NCI-H2029 treated with DMSO at 0.1 percent for 48 hours (cell line): ENCODE measurements at places on chromosomes 3 and 15.

DNA sequence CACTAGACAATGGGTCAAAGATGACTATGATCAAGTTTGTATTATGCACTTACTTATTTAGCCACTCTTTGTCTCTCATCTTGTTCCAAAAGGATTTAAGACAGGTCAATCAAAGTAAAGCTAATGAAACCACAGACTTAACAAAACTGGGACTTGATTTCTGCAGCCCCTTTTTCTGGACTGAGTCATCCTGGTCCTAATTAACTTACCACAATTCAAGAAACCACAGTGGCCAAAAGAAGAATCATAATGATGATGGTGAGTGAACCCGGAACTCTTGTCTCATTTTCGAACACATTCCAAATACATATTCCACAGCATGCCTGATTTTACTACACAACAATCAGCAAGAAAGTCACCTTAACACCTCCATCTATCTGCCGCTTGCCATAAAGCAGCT, 1333.0 kb downstream of the ROBO1 start:
- no peak for DNase-seq

DNA sequence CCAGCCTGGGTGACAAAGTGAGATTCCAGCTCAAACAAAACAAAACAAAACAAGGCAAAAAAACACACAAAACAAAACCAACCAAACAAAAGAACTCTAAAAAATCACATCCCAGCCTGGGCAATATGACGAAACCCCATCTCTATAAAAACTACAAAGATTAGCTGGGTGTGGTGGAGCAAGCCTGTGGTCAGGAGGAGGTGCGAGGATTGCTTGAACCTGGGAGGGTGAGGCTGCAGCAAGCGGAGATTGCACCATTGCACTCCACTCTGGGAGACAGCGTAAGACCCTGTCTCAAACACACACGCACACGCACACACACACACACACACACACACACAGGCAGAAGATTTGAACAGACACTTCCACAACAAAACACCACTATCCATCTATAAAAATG, 99.6 kb downstream of the SHQ1 start:
- no peak for DNase-seq

- peak; percentile 57 for DNase-seq
Observed at GRCh38 chr15:70062321-70062956, 35.3 kb downstream of the TLE3 start.

GRCh38 chr15:92963794-92964193, 63.7 kb downstream of the CHD2 start:
- DNase-seq = peak; percentile 5

DNA sequence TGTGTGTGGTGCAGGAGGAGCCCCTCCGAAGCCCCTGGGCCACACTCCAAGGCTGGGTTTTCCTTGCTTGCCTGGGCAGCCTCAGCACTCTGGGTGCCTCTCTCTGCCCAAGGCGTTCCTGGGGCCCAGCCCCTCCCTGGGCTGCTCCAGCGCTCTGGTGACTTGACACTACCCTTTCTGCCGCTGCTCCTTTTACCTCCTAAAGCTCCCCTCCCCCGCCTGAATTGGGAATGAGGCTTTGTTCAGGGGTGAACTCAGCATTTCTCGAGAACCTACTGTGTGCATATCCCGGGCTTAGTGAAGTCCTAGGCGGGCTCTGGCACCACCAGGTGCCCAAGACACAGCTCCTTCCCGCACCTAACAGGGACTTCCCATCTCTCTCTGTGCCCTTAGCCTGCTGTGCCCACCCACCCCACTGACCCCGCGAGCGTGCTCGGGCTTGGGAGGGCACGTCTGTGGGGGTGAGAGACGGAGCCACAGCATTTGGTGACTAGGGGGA, 1.2 kb upstream of the BAHD1 start:
- DNase-seq = no peak

DNA sequence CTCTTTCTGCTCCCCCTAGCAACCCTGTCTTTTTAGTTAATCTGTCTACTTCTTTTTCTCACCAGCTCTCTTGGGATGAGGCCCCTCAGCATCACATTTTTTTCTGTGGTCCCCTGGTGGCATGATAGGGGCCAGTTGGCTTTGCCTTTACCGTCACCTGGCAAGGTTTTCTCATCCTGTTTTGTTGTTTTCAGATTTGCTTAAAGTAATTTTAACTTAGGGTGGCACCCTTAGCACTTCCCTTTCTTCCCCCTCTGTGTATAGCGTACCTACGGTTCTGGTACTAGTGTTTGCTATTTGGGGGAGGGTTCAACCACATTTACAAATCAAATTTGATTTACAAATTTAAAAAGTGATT, 35.6 kb downstream of the PDCD6IP start:
- DNase-seq = no peak

DNA sequence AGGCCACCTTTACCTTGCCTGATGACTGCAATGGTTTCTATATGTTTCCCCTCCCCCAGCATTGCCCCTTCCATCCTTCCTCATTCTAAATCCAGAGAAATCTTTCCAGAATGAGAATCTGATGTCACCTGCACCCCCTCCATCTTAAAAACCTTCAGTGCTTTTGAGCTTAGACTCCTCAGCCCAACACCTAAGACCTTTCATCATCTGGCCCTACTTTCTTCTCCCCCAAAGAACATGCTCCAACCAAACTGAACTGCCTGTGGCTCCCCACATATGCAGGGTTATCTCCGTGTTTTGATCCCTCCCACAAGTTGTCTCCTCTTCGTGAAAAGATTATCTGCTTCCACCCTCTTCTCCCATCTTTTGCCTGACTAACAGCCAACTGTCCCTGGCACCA, 27.3 kb downstream of the RFTN1 start:
- DNase-seq = no peak

- no peak for DNase-seq
Observed at GRCh38 chr3:107520535-107520934, 2.2 kb upstream of the BBX start.

DNA sequence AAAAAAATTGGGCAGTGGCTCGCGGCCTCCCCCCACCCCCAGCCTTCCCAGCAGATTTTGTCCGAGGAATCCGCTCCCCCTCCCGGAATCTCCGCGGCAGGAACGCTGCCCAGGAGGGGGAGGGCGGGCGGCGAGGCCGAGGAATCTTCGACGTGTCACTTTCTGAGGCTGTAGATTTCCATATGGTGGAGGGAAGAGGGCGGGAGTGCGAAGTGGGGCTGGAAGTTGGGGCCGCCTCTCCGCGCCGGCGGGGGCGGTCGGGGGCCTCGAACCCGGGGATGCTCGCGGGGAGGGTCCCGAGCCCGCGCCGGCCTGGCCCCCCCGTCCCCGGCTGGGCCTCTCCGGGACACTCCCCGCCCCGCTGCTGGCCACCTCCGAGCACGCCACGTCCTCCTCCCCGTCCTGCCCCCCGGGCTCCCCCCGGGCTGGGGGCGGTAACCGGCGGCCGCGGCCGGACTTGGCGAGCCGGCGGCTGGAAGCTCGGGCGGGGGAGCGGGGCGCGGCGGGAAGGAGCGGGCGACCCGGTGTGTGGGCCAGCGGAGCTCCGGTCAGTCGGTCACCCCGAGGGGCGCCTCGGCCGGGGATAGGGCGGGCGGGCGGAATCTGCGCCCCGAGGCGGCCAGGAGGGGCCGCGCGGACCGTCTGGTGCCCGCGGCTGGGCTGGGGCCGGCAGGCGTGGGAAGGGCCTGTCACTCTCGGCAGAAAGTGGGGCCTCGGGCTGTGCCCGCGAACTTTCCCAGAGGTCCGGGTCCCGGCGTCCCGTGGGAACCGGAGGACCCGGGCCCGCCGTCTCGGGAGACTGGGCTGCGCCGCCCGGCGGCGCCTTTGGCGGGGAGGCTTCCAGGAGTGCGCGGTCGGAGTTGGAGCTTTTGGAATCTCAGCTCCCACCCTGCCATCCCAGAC, 951 bp downstream of the FNDC3B start:
- DNase-seq = peak; percentile 15

GRCh38 chr3:72798552-72799195, 49.6 kb downstream of the SHQ1 start:
- no peak for DNase-seq

DNA sequence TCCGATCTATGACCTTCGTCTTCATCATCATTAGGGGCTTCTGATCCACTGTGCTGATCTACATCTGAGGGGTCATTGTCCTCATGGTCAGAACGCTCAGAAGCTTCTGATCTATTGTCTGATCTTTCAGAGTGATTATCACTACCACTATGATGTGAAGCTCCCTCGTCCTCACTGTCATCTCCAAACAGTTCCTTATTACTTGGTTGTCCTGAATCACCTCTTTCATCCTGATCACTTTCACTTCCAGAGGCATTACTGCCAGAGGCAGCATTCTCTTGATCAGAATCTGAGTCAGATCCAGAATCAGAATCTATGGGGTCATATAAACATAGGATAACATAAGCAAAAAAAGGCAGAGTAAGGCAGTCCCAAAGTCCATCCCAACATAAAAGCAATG, 5.4 kb downstream of the LEO1 start:
- no peak for DNase-seq

DNA sequence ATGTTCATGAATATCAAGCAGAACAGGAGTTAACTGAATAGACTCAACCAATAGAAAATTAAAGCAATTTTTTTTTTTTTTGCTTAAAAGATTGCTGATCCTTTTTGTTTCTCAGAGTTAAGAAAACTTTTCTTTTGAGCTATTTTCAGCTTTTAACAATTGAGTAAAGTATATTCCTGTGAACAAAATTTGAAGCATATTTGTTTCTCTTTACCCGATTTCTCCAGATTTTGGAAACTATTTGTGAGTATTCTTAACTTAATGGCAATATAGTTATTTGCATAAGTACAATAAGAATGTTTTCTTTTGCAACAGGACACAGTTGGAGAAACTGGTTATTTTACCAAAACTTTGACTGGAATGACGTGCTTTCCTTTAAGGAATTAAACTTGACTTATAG, 53.4 kb upstream of the C15orf39 start:
- DNase-seq = no peak

DNA sequence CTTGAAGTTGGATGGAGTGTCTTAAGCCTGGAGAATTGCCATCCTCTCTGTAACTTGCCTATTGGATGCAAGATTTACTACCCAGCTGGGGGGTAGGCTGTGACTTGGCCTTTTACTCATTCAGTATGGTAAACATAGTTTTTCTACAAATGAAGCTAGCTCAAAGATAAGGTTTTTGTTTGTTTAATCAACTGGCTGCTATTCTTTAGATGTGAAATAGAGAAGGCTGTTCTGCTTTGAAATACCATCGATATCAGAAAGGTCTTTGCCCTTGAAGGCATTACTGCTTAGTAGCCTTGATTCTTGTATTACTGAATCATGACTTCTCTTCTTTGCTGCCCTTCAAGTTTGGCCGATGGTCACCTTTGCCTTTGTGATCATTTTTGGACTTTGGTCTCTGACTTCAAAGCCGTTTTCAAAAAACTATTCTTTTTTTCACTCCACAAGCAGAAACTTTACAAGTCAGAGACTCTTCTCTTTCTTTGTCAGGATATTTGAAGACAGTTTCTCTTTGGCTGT, 83.1 kb downstream of the GAP43 start:
- DNase-seq = no peak

DNA sequence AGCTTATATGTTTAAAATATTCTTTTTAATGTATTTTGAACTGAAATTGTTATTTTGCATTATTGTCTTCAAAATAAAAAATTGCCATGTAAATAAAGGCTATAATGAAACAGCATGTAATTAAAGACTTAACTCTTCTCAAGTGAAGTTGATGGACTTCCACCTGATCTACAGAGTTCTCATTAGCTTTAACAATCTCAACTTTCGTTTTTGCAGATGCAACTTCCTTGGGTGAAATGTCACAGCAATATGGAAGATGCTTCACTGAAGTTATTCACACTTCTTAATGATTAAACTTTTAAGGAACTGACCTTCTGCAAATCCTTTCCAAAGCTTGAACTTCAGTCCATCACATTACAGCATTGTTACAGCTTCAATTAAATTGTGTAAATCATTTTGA, 63.6 kb downstream of the OSTN start:
- DNase-seq = no peak

DNA sequence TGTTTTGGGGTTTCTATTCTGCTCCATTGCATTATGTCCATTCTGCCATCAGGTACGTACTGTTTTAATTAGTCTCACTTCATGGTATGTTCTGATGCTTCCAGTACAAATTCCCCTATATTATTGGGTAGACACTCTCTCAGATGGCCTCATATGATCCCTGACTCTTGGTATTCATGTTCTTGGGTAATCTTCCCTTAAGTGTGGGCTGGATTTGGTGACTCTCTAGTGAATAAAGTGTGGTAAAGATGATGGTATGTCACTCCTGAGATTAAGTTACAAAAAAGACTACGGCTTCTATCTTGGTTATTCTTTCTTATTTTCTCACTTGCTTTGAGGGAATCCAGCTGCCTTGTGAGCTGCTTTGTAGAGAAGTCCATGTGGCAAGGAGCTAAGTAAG, 89.6 kb upstream of the TBC1D5 start:
- DNase-seq = no peak

DNA sequence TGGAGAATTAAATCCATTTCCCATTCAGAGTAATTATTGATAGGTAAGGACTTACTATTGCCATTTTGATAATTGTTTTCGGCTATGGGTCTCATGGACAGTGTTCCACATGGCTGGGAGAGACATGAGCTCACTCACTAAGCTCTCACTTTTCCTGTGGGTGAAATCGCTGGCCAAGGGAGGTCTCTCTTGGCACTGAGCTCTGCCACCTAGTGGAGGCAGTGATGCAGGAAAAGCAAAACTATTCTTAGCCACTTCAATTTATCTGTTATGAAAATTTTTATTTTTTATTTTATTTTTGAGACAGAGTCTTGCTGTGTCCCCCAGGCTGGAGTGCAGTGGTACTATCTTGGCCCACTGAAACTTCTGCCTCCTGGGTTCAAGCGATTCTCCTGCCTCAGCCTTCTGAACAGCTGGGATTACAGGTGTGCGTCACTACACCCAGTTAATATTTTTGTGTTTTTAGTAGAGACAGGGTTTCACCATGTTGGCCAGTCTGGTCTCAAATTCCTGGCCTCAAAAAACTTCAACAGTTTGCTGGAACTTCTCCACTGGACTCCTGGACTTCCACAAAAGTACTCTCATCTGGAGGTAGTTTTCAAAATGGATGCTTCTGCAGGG, 4.7 kb upstream of the RNF13 start:
- DNase-seq = no peak

DNA sequence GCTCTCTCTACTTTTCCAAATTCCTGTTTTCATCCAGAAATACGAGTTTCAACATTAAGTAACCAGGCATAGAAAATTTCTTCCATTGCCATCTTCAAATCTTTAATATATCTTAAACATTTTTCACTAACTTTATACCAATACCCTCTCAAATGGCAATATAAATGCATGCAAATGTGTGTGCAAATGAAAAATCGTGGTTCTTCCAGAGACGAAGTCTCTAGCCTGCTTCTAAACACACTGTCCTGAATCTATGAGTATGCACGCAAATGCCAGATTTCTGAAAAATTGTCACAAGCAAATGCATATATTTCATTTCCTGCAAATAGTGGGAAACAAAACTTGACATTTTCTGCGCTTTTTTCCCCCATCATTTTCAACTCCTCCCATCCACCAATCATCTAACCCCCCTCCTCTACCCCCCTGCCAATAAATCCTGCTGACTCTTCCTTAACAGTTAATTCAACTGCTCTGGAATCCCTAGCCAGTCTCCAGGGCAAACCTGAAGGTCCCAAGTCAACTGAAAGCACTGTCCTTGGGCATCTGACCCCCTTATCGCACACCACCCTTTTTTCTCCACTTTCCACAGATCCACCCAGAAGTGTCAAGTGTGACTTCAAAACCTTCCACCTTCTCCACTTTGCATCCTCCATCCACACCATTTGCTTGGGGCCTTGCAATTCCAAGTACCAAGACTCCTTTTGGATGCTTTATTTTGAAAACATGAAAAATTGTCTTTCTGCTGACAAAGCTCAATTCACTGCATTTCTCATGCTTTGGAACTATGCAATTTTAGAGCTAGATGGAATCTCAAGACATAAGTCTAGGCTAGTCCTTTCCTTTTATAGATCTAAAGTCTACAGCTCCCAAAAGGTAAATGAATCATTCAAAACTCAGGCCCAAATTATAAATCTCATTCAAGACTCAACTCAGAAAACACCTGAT, 144.7 kb downstream of the OSBPL10 start:
- no peak for DNase-seq
